MV-4-11 (cell line): ENCODE measurements at places on chromosomes 13 and 19.

DNA sequence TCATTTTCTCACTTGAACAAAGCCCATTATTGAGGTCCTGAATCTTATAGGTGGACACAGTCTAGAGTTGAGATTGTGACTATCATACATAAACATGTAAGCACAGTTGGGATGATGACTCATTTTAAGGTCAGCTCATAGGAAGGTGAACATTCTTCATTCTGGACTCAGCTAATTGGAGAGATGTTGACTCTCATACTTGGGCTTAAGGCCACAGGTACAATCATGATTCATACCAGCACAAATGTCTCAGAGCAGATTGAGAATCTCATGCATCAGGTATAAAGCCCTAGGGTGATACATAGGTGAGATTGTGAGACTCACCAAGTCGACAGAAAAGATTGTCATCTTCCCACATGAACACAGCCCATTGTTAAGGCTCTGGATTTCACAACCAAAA, 62.3 kb upstream of the ZNF724 start:
- no peak for DNase-seq

GRCh38 chr19:9498183-9498902, at the start of gene ZNF560:
TSS of gene ZNF560 (minus strand) at chr19:9498616. CDS start at chr19:9475313, 23,303 bp downstream.
- no peak for DNase-seq

GRCh38 chr19:47322058-47322457, 9.9 kb upstream of the C5AR2 start:
- DNase-seq: peak; percentile 82

DNA sequence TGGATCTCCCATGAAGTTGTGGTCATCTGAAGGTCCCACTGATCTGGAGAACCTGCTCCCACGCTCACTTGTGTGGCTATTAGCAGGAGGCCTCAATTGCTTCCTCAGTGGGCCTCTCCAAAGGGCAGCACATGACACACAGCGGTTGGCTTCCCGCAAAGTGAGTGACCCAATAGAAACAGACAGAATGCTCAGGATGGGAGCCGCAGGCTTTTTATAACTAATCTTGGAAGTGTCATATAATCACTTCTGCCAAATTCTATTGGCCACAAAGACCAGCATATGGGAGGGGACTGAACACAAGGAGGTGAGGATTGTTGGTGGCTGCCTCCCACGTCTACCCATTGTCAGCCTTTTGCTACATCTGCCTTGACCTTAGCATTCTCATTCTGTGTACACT, 22.1 kb upstream of the EHD2 start:
- DNase-seq: no peak

DNA sequence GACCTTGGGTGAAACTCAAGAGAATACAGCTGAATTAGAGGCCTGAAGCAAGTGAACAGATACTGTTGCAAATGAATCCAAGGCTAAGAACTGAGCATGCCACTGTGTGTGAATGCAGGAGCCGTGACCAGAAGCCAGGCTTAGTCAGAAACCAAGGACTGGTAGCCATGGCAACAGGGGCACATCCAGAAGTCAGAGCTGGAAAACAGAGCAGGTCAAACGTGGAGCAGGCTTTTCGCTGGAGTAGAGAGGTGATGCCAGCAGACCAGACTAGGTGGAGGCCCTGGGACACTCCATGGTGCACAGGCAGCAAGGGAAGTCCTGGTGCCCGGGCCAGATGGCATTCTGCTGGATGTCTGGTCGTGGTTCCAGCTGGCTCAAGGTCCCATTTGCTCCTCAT, 564.1 kb downstream of the PCDH9 start:
- DNase-seq: no peak

DNA sequence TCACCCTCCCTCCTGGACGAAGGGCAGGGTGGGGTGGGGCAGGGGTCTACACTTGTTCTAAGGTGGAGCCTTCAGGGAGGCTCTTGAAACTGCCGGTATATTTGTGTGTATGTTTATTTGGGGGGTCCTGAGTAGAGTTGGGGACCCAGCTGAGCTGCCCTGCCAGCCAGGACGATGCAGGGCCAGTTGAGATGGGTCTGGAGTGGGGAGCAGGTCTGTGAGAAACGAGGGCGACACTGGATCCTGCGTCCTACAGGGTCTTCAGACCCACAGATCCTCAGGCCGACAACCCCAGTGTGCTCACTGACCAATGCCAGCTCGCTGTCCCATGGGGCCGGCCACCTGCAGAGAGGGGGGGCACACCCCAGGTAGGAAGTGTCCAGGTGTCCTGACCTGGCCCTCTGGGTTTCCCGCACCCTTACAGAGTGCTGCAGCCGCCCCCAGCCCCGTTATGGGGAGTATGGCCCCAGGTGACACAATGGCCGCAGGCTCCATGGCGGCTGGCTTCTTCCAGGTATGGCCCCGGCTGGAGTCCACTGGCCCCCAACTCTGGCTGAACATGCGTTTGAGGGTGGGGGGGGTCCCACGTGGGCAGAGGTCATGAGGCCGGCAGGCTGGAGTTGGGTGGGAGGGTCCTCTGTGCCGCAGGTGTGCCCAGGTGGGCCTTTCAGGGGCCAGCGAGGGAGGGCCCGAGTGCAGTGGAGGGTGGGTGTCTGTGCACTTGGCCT, 7.4 kb downstream of the ISYNA1 start:
- DNase-seq: no peak

DNA sequence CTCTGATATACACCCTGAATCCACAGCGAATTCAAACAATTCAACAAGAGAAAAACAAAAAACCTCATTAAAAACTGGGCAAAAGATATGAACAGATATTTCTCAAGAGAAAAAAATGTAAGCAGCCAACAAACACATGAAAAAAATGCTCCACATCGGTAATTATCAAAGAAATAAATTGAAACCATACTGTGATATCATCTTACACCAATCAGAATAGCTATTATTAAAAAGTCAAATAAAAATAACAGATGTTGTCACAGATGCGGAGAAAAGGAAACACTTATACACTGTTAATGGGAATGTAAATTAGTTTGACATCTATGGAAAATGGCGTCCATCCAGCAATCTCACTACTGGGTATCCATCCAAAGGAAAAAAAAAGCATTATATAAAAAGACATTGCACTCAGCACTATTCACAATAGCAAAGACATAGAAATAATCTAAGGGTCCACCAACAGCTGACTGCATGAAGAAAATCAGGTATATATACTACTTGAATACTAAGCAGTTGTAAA, 1495.0 kb upstream of the PCDH20 start:
- no peak for DNase-seq

- DNase-seq: no peak
Observed at GRCh38 chr19:6258812-6259311, 20.9 kb downstream of the MLLT1 start.

DNA sequence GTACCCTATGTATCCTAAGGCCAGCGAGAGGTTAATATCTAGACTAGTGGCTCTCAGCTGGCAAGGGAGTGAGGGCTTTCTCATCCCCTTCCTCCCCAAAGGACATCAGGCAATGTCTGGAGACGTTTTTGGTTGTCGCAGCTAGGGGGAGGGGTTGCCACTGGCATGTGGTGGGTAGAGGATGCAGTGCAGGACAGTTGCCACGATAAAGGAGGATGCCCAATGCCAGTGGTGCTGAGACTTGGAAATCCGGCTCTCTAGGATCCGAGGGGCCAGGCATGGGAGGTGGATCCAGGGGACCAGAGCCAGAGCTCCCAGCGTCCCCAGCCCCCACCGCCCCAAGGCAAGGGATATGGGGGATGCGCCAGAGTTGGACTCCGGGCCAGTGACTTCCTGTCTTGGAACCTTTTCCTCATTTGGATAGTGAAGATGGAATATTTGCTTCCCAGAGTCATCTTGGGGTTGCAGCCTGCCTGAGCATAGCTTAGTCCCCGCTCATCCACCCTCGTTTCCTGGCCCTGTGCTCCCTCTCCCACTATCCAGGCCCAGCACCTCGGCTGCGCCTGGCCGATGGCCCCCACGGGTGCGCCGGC, 4.9 kb downstream of the SSC5D start:
- no peak for DNase-seq

DNA sequence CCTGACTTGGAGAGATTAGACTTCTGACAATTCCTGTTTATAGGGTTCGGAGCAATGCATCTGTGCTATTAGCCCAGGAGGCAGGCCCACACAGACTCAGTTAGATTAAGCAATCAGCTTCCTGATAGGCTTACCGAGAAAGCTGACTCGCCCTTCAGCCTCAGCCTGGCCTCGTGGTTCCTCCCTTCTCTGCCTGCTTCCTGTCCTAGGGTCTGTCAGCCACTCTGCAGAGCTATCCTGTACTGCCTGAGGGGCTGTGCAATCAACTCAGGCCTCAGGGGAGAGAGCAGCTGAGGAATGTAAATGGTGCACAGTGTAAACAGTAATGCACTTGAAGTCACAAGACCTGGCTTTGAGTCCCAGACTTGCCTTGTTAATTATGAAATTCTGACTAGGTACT, 30.7 kb downstream of the HTR2A start:
- DNase-seq: peak; percentile 96

- DNase-seq: peak; percentile 47
Observed at GRCh38 chr19:13881692-13882418, 4.9 kb downstream of the NANOS3 start.

- DNase-seq: no peak
Observed at GRCh38 chr19:21907516-21907915, 71.5 kb upstream of the ZNF43 start.

GRCh38 chr13:76982061-76982460, 9.8 kb upstream of the CLN5 start:
- DNase-seq: peak; percentile 27

GRCh38 chr13:93766719-93767118, 540.1 kb downstream of the GPC6 start:
- DNase-seq: no peak

DNA sequence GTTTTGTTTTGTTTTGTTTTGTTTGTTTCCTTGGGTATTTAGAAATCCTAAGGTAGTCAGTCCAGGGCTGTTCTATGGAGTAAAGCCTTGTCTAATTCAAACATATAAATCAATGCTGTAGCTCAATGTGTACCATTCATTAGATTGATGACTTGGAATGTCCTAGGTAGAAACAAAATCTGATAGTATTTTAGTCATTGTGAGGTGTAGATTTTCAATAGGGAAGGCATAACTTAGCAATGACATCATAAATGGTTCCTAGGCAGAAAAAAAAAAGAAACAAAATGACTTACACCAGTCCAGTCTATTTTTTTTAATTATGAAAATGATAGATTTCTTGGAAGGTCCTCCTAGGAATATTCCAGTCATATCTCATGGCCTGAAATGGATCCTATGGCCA, 189.9 kb downstream of the SPRY2 start:
- no peak for DNase-seq

GRCh38 chr13:95471960-95472359, 80.6 kb upstream of the CLDN10 start:
- no peak for DNase-seq

- DNase-seq: no peak
Observed at GRCh38 chr19:43683905-43684304, 13.9 kb upstream of the PLAUR start.

DNA sequence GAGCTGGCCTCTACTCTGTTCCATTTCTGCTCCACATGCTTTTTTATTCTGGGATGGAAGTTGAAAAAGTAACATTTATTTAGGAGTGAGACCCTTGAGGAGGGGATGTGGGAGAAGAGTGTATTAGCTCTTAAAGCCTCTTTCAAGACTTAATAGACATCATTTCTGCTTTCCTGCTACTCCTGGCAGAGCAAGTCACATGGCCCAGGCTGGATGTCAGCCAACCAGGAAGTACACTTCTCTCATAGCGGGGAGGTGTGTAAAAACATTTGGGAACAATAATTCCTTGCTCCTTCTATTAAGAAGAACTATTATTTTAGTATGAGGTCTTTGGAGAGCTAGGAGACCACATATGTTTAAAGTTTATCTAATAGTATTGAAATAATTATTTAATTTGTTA, 40.6 kb upstream of the FAM216B start:
- peak; percentile 65 for DNase-seq

- DNase-seq: peak; percentile 51
Observed at GRCh38 chr13:80551650-80552497, 210.9 kb upstream of the SPRY2 start.

- DNase-seq: no peak
Observed at GRCh38 chr13:20512042-20512683, 13.5 kb downstream of the CRYL1 start.

DNA sequence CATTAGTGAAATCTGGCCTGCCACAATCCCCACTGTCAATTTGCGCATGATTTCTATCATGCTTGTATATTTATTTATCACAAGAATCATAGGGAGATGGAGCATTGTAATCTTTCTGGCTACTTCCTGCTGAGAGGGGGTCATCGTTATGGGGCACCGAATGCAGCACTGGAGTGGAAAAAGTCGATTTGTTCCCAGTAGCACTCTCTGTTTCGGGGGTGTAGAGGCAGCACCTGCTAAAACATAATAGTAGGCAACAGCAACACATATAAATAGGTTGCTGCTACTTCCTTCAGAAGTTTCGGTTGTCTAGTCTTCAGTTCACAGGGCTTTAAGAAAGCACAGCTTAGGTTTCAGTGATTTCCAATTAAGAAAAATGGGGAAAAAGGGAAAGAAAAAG, 23.4 kb upstream of the CEACAM21 start:
- peak; percentile 64 for DNase-seq

DNA sequence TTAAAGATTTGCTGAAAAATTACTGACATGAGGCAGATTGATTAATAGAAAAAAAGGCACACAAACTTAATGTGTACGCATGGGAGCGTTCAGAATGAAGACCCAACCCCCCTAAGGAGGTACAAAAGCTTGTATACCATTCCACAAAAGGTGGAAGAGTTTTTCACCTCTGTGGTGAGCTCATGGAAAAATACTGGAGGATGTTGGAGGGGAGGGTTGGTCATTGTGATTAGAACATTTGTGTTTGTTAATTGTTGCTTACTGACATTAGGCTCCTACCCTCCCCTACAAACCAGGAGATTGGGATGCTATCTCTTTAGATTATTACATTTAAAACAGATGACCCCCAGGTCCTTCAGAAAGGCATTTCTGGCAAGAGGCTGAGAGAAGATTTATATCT, 1973.3 kb downstream of the OLFM4 start:
- no peak for DNase-seq

DNA sequence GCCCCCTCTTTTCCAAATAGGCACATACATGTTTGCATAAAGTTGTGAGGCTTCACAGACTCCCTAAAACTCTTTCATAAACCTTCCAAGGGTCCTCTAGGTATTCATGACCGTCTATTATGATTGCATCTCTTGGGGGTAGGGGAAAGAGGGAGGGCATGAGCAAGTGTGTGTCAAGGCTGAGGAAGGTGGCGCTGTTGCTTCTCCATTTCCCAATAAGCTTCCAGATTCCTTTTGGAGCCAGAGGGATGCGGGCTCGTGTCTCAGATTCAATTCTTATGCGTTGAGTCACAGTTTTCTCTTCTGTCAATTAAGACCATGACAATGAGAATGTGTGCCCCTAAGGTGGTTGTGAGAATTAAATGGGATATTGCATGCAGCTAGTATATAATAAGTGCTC, 51.0 kb upstream of the CYP2A7 start:
- no peak for DNase-seq

DNA sequence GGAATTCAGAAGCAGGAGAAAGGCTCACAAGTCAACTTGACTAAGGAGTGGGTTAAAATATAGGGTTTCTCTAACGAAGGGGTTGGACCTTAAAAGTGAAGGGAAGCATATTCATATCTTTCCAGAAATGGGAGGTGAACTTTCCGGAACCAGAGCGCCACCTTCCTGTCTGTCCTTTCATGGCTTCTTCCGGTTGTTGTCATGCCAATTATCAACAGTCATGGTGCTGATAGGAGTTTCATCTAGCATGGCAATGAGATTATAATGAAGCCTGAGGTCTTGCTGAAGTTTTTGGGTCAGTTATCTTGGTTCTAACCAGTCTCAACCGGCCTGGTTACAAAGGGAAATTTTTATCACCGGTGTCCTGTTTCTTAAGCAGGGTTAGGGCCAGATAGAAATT, 162.9 kb upstream of the NBEA start:
- no peak for DNase-seq
